ENCODE measurements at places on chromosomes 3 and 15.

DNA sequence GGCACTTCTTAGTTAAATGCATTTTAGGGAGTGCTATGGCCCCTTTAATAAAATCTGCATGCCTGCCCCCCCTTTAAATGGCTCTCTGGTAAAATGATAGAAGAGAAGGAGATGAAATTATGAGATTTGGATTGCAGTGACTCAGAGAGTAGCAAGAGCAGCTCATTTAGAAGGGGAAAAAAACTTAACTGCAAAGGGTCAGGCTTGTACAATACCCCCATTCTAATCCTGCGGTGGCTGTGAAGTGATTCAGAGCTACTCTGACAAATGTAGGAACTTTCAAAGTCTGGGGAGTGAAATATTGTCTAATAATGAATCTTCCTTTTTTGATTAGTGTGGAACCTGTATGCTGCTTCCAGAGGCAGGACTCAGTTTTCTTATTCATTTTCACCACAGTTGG lies 44.1 kb upstream of the TBC1D23 start:
- DNase-seq, result no peak

DNA sequence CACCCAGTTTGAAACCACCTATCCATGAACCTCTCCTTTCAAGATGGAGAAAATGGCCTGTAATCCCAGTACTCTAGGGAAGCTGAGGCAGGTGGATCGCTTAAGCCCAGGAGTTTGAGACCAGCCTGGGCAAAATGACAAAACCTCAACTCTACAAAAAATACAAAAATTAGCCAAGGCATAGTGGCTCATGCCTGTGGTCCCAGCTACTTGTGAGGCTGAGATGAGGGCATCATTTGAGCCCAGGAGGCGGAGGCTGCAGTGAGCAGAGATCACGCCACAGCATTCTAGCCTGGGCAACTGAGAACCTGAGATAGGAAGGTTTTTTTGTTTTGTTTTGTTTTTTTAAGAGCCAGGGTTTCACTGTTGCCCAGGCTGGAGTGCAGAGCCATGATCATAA lies 5.4 kb downstream of the TKT start:
- no peak for DNase-seq

- DNase-seq, result no peak
These were observed 10.3 kb downstream of the GK5 start for GRCh38 chr3:142215106-142215505.

GRCh38 chr15:92071045-92071634 lies 217.6 kb downstream of the SLCO3A1 start:
- no peak for DNase-seq

DNA sequence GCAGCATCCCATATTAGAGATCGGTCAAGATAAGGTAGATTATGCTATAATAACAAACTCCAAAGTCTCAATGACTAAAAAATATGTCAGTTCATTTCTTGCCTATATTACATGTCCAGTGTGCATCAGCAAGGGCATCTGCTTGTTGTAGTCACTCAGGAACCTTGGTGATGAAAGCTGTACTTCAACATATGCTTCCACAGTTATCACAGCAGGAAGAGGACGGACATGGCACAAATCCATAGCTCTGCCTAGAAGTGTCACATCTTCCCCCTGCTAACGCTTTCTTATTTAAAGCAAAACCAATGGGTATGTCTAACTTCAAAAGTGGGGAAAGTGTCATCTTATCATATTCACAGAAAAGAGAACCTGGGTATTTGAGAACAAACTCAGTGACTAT lies 20.0 kb upstream of the PIAS1 start:
- DNase-seq, result no peak

- DNase-seq, result no peak
These were observed 184.1 kb downstream of the FOXP1 start for GRCh38 chr3:71399478-71399877.
